ENCODE measurements at places on chromosomes 6 and 20. TPM values are rescaled to one million over a fixed set of nuclear protein-coding genes. Genes with fewer than 3 reads are reported as not detected.

- no peak overlapping the region for H3K27ac ChIP-seq
- no peak for DNase-seq
- no peaks in the 10 kb centered on the region for H3K27me3 ChIP-seq
Observed at GRCh38 chr6:89022798-89023197, 57.8 kb upstream of the PNRC1 start.

Gene LTB
- 0.64 TPM for total RNA-seq

DNA sequence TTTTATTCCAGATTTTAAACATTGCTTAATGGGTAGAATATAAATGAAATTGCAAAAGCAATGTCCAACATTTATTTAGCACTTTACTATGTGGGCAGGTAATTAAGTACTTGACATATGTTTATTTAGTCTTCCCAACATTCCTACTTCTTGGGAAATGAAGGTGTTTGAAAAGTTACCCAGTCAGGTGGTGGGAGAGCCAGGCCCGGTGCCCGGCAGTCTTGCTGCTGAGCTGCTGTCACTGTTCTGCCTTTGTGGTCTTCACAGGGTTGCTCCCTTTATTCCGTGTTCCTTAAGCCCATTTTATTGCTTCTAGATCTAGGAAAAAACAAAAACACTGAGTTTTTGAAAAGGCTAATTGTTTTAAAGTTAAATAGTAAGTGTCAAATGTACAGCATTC lies 42.6 kb upstream of the TULP4 start:
- H3K27me3 ChIP-seq, result no peaks in the 10 kb centered on the region
- H3K36me3 ChIP-seq, result no peaks in the 10 kb centered on the region
- no peak for DNase-seq
- no peak overlapping the region for H3K4me3 ChIP-seq

DNA sequence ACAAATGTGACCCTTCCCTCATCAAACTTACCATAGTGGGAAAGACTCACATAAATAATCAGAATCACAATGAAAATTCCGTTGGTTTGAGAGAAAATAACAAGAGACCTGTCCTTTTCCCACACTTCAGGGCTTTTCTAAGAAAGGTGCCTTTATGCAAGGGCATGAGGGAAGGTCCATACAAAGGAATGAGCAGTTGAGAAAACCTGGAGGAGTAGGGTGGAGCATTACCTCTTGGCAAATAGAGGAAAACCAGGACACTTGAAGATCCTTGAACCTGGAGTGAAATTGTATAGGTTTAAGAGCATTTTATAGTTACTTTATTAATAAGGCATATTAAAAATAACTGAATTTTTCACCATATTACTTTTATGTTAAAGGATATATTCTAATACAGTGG lies 54.3 kb downstream of the UBR2 start:
- H3K36me3 ChIP-seq, result peaks cover 9% of the 10 kb centered on the region
- H3K4me3 ChIP-seq, result no peak overlapping the region
- H3K27ac ChIP-seq, result no peak overlapping the region
- H3K4me1 ChIP-seq, result no peaks in the 10 kb centered on the region
- no peak for DNase-seq

GRCh38 chr6:33578588-33579011 lies 1.5 kb downstream of the BAK1 start:
- H3K27ac ChIP-seq, result peak overlapping the region; percentile 75
- no peaks in the 10 kb centered on the region for H3K27me3 ChIP-seq
- H3K36me3 ChIP-seq, result peaks cover 24% of the 10 kb centered on the region
- no peak for DNase-seq
- H3K4me1 ChIP-seq, result peaks cover 16% of the 10 kb centered on the region
- H3K4me3 ChIP-seq, result peak overlapping the region; percentile 90

- no peaks in the 10 kb centered on the region for H3K27me3 ChIP-seq
- H3K4me1 ChIP-seq, result peaks cover under 1% of the 10 kb centered on the region
- H3K27ac ChIP-seq, result no peak overlapping the region
- H3K4me3 ChIP-seq, result no peak overlapping the region
Observed at GRCh38 chr6:136599329-136600011, 49.2 kb upstream of the MAP7 start.

DNA sequence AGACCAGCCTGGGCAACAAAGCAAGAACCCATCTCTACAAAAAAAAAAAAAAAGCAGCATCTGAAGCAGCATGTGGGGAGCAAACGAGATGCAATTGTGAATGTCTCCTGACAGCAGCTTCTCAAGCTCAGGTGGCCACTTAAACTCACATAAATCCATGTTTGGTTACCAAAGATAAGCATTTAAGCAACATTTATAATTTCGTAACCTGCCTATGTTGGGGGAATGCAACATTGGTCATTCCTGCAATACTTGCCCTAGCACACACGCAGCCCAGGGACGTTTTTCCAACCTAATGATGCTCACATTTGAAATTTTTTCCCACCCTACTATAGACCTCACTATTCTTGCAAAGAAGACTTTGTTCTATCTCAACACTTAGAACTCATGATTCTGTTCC lies 113.3 kb downstream of the ZFP64 start:
- DNase-seq, result no peak
- H3K4me1 ChIP-seq, result no peaks in the 10 kb centered on the region
- no peaks in the 10 kb centered on the region for H3K36me3 ChIP-seq
- H3K27ac ChIP-seq, result no peak overlapping the region
- no peaks in the 10 kb centered on the region for H3K27me3 ChIP-seq

Measured in HCT116 (cell line).